Naive thymus-derived CD8-positive, alpha-beta T cell (primary cell): ENCODE measurements at places on chromosomes 2 and 18. TPM values are rescaled to one million over a fixed set of nuclear protein-coding genes. Genes with fewer than 3 reads are reported as not detected.

DNA sequence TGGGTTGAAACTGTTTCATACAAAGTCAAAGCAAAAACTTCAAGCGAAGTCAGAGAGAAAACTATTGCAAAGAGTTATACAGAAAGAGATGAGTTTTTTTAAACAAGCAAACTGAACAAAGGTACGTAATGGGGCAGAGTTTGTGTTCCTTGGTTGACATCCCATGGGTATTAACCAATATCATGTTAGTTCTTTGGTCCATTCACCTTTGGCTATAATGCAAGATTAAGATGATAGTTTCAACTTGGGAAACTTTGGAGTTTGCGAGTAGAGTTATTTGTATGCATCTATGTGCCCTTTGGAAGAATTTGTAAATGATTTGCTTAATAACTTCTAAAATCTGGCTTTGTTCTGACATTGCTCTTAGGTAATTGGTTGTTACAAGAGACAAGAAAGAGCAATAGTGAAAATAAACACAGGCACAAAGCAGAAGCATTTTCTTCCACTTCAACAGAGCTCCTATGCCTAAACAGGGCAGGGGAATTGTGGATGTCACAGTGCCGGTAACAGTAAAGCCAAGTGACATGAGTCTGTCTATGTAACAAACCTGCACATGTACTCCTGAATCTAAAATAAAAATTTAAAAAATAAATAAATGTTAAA lies 936.1 kb downstream of the SUCLG1 start:
- no peak overlapping the region for H3K27ac ChIP-seq
- no peak for DNase-seq
- H3K4me1 ChIP-seq = no peaks in the 10 kb centered on the region
- H3K36me3 ChIP-seq = peaks cover 2% of the 10 kb centered on the region
- no peaks in the 10 kb centered on the region for H3K27me3 ChIP-seq
- H3K4me3 ChIP-seq = no peak overlapping the region

- no peak for DNase-seq
- no peaks in the 10 kb centered on the region for H3K36me3 ChIP-seq
- peaks cover 63% of the 10 kb centered on the region for H3K4me1 ChIP-seq
- peaks cover 4% of the 10 kb centered on the region for H3K27me3 ChIP-seq
- no peak overlapping the region for H3K4me3 ChIP-seq
Observed at GRCh38 chr18:35038881-35039491, 2.2 kb upstream of the MAPRE2 start.

DNA sequence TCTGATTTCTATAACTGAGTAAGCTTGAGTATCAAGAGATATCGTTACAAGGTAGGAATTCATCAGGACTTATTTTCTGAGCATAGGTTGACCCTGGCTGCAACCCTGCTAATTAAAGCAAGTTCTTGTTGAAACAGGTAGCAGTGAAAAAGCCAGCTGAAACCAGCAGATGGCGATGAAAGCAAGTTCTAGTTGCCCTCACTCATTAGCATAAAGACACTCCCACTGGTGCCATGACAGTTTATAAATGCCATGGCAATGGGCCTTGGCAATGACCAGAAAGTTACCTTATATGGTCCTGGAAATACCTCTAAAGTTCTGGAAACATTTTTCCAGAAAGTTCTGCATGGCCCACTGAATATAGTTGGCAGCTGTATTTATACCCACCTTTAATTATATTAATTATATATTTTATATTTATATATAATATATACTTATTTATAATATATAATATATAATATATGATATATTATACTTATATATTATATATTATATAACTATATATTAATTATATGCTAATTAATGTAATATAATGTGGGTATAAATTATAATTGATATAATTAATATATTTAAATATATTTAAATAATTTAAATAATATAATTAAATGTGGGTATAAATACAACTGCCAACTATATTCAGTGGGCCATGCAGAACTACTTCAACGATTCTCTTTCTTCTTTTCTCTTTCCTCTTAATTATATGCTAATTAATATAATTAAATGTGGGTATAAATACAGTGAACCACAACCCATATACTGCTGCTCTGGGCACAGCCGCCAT lies 188.0 kb downstream of the CDH7 start:
- no peaks in the 10 kb centered on the region for H3K27me3 ChIP-seq
- H3K4me1 ChIP-seq = no peaks in the 10 kb centered on the region
- H3K4me3 ChIP-seq = no peak overlapping the region
- no peak overlapping the region for H3K27ac ChIP-seq
- H3K36me3 ChIP-seq = no peaks in the 10 kb centered on the region

GRCh38 chr2:80300954-80301353 lies 3.6 kb downstream of the LRRTM1 start:
- no peak for DNase-seq
- no peak overlapping the region for H3K27ac ChIP-seq
- H3K4me3 ChIP-seq = no peak overlapping the region
- peaks cover 50% of the 10 kb centered on the region for H3K27me3 ChIP-seq
- peaks cover under 1% of the 10 kb centered on the region for H3K36me3 ChIP-seq

GRCh38 chr2:178506101-178506500 lies 25.8 kb downstream of the PLEKHA3 start:
- H3K4me1 ChIP-seq = no peaks in the 10 kb centered on the region
- no peak overlapping the region for H3K27ac ChIP-seq
- no peak overlapping the region for H3K4me3 ChIP-seq
- H3K36me3 ChIP-seq = peaks cover 72% of the 10 kb centered on the region
- no peak for DNase-seq

- peak overlapping the region; percentile 53 for H3K27ac ChIP-seq
- peaks cover 13% of the 10 kb centered on the region for H3K27me3 ChIP-seq
- no peaks in the 10 kb centered on the region for H3K36me3 ChIP-seq
- DNase-seq = no peak
- H3K4me1 ChIP-seq = peaks cover 19% of the 10 kb centered on the region
Observed at GRCh38 chr2:191845876-191846514, 893 bp downstream of the CAVIN2 start.

Gene PROM2
- not detected for polyA plus RNA-seq

- H3K36me3 ChIP-seq = no peaks in the 10 kb centered on the region
- H3K4me1 ChIP-seq = peaks cover 34% of the 10 kb centered on the region
- H3K27ac ChIP-seq = no peak overlapping the region
- no peaks in the 10 kb centered on the region for H3K27me3 ChIP-seq
Observed at GRCh38 chr2:135740206-135740605, 1.4 kb upstream of the UBXN4 start.

GRCh38 chr2:188979187-188980114 lies 5.3 kb downstream of the COL3A1 start:
- no peak overlapping the region for H3K4me3 ChIP-seq
- DNase-seq = no peak
- no peak overlapping the region for H3K27ac ChIP-seq

GRCh38 chr18:57906852-57907251 lies 103.7 kb upstream of the ATP8B1 start:
- H3K27me3 ChIP-seq = no peaks in the 10 kb centered on the region
- H3K36me3 ChIP-seq = no peaks in the 10 kb centered on the region
- H3K27ac ChIP-seq = no peak overlapping the region
- H3K4me1 ChIP-seq = no peaks in the 10 kb centered on the region
- H3K4me3 ChIP-seq = no peak overlapping the region

DNA sequence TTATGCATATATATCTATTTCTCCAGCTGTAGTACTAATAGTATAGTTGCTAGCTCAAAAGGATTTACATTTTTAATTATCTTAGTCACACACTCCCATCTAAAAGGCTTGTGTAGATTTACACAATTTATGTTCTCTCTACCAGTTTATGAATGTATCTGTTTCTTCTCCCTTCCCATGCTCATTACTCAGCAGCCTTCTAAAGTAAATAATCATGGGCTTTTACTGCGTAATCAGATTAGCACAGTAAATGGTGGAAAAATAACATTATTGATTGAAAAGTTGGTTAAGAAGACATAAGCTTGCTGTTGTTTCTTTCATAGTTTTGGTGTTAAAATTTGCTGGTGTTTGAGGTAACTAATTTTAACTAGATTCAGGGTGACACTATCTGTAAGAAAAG lies 81.8 kb downstream of the PTPN4 start:
- DNase-seq = no peak
- peak overlapping the region; percentile 3 for H3K4me3 ChIP-seq
- peak overlapping the region; percentile 92 for H3K27ac ChIP-seq
- H3K36me3 ChIP-seq = no peaks in the 10 kb centered on the region

DNA sequence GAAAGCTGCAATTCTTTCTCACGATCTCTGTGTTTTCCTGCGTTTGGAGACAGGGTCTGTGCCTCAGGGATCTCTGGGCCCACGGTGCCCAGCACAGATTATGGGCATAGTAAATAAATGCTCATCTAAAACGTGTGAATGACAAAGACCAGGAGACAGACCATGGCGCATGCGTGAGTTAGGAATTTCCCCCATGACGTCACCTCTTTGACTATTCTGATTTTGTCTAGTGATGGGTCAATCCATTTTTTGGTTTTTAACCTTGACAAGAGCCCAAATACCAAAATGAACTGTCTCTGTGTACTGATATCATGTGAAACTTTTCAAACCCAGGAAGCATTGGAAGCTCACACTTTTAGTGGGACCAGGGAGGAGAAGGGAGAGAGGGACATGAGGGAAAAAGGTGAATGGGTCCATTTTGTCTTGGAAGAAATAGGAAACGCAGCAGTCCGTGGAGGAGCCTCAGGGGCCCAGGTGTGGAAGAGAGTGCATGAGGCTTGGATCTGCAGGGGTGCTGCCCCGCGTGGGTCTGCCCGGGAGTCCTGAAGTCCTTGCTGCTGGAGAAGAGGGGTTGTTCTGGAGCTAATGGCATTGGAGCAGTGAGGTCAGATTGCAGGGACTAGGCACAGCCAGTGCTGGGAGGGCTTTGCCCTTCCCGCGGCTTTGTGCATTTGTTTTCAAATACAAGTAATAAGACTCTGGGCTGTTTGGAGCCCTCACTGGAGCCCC lies 172.2 kb downstream of the ASB1 start:
- H3K27me3 ChIP-seq = peaks cover 18% of the 10 kb centered on the region
- H3K4me1 ChIP-seq = peaks cover 5% of the 10 kb centered on the region
- no peak overlapping the region for H3K4me3 ChIP-seq
- no peak for DNase-seq
- H3K27ac ChIP-seq = peak overlapping the region; percentile 18

- H3K4me1 ChIP-seq = no peaks in the 10 kb centered on the region
- no peaks in the 10 kb centered on the region for H3K36me3 ChIP-seq
- DNase-seq = no peak
- H3K4me3 ChIP-seq = no peak overlapping the region
- peaks cover 3% of the 10 kb centered on the region for H3K27me3 ChIP-seq
Observed at GRCh38 chr2:101463911-101464641, 10.8 kb downstream of the RFX8 start.

Gene FTCDNL1
- polyA plus RNA-seq = 1.8 TPM

Gene ADRA2B
- not detected for polyA plus RNA-seq

Gene AQP12B
- not detected for polyA plus RNA-seq

DNA sequence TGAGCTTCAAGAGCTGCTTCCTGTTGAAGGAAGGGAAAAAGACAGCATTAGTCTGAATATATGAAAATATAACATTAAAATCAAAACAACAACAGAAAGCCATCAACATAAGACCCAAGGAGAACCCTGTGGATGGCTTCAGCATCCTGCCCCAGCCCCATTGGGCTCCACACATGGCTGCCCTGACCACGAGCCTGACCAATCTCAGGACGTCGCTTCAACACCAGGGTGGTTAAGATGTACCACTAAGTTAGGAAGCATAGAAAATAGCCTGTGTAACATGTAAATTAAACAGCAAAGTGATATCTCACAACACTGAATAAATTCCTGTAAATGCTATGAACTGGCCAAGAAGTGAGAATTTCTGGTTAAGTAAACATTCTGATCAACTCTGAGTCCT lies 77.2 kb upstream of the CD226 start:
- peaks cover 68% of the 10 kb centered on the region for H3K36me3 ChIP-seq
- DNase-seq = no peak
- no peaks in the 10 kb centered on the region for H3K27me3 ChIP-seq
- no peak overlapping the region for H3K4me3 ChIP-seq
- no peaks in the 10 kb centered on the region for H3K4me1 ChIP-seq
- H3K27ac ChIP-seq = no peak overlapping the region

DNA sequence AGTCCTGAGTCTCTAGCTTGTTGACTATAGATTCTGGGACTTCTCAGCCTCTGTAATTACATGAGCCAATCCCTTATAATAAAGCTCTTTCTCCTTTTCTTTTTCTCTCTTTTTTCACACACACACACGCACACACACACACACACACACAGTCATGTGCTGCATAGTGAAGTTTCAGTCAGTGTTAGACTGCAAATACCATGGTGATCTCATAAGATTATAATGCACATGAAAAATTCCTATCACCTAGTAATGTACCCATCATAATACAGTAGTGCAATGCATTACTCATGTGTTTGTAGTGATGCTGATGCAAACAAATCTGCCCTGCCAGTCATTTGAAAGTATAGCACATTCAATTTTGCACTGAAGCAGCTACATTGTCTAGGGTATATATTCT lies 558.2 kb downstream of the SUCLG1 start:
- H3K27me3 ChIP-seq = no peaks in the 10 kb centered on the region
- no peaks in the 10 kb centered on the region for H3K4me1 ChIP-seq
- no peaks in the 10 kb centered on the region for H3K36me3 ChIP-seq
- H3K4me3 ChIP-seq = no peak overlapping the region
- DNase-seq = no peak
- no peak overlapping the region for H3K27ac ChIP-seq

GRCh38 chr2:206802654-206803514 lies 37.5 kb downstream of the FASTKD2 start:
- DNase-seq = no peak
- no peaks in the 10 kb centered on the region for H3K36me3 ChIP-seq
- H3K4me3 ChIP-seq = no peak overlapping the region
- no peak overlapping the region for H3K27ac ChIP-seq

GRCh38 chr2:11097854-11098387 lies 57.3 kb upstream of the SLC66A3 start:
- H3K27ac ChIP-seq = no peak overlapping the region
- no peak overlapping the region for H3K4me3 ChIP-seq
- no peak for DNase-seq
- no peaks in the 10 kb centered on the region for H3K36me3 ChIP-seq

Gene LRP2
- not detected for polyA plus RNA-seq

Gene CLEC4F
- polyA plus RNA-seq = not detected

- DNase-seq = peak; percentile 34
- H3K27me3 ChIP-seq = peaks cover 1% of the 10 kb centered on the region
- H3K4me3 ChIP-seq = no peak overlapping the region
- no peak overlapping the region for H3K27ac ChIP-seq
- H3K36me3 ChIP-seq = no peaks in the 10 kb centered on the region
- H3K4me1 ChIP-seq = no peaks in the 10 kb centered on the region
Observed at GRCh38 chr2:134692499-134692898, 26.3 kb downstream of the TMEM163 start.

- no peak overlapping the region for H3K27ac ChIP-seq
- H3K4me3 ChIP-seq = no peak overlapping the region
- no peaks in the 10 kb centered on the region for H3K27me3 ChIP-seq
- no peak for DNase-seq
Observed at GRCh38 chr2:213475433-213475832, 191.2 kb downstream of the SPAG16 start.

Gene TYMS
- polyA plus RNA-seq = 0.19 TPM

Gene MYOM1
- 0.52 TPM for polyA plus RNA-seq

- H3K4me1 ChIP-seq = no peaks in the 10 kb centered on the region
- H3K36me3 ChIP-seq = no peaks in the 10 kb centered on the region
- H3K27me3 ChIP-seq = peaks cover 28% of the 10 kb centered on the region
- no peak overlapping the region for H3K27ac ChIP-seq
- no peak for DNase-seq
- H3K4me3 ChIP-seq = no peak overlapping the region
Observed at GRCh38 chr2:10844097-10844496, 31.5 kb upstream of the PDIA6 start.

Gene RNF152
- not detected for polyA plus RNA-seq

GRCh38 chr2:77666251-77666980 lies 144.2 kb upstream of the LRRTM4 start:
- H3K27ac ChIP-seq = no peak overlapping the region
- H3K36me3 ChIP-seq = peaks cover 2% of the 10 kb centered on the region
- DNase-seq = no peak

Gene ASXL2
- polyA plus RNA-seq = 7.6 TPM

Gene MROH2A
- not detected for polyA plus RNA-seq

Gene ZNF892
- 1.7 TPM for polyA plus RNA-seq

Gene CREG2
- polyA plus RNA-seq = not detected
